ENCODE measurements at places on chromosomes 16 and 17.

DNA sequence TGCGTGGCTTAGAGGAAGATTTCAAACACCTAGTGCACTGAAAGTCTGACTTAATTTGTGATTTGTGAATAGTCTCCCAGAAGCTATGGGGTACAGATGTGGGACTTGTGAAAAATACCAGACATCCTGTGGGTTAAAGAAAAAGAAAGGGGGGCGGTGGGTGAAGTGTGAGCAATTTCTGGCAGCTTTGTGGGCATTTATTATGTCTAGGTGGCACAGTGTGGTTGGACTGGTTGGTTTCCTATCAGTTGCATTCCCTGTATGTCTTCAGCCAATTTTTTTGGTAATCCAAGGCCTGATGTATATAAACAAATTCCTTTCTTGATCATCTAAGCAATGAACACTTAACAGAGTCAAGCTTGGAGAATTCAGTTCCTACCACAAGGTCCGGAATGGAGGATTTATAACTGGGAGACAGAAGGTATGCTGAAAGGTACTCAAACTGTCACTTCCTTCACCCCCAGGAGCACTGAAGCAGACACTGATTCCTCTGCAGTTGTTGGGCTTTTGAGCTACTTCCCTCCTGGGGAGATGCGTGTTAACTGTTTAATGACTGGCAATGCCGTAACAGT lies 211.6 kb downstream of the WWOX start:
- DNase-seq: no peak

GRCh38 chr16:88455610-88456355 lies 2.7 kb downstream of the ZFPM1 start:
- DNase-seq: no peak

- DNase-seq: no peak
Observed at GRCh38 chr16:23107117-23107516, 42.1 kb downstream of the USP31 start.

DNA sequence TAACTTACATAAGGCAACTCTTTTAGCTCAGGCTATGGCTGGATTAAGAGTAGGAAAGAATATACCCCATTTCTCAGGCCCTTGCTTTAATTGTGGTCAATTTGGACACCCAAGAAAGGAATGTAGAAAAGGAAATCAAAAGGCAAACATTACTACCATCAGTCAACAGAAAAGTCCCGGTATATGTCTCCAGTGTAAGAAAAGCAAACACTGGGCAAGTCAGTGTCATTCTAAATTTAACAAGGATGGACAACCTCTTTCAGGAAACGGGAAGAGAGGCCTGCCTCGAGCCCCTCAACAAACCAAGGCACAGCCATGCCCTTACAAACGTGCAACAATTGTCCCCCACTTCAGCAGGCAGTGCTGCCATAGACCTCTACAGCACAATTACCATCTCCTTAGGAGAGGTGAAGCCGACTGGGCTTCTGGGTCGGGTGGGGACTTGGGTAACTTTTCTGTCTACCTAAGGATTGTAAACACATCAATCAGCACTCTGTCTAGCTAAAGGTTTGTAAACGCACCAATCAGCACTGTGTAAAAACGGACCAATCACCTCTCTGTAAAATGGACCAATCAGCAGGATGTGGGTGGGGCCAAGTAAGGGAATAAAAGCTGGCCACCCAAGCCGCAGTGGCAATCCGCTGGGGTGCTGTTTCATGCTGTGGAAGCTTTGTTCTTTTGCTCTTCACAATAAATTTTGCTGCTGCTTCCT lies 12.4 kb downstream of the MRPL58 start:
- no peak for DNase-seq

GRCh38 chr16:59295474-59295873 lies 561.4 kb upstream of the GOT2 start:
- DNase-seq: no peak

DNA sequence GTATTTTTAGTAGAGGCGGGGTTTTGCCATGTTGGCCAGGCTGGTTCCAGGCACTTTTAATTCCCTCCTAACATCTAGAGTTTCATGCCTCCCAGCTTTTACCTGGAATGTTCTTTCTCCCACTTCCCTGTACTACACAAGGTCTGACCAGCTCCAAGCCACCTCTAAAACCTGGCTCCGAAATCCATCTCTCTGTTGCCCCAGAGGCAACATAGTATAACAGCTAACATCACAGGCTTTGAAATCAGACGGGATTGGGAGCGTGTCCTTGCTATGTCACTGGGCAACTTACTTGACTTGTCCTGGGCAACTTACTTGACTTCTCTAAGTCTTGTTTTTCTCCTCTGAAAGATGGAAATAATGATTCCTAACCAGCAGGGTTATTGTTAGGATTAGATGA lies 15.1 kb downstream of the UNC45B start:
- no peak for DNase-seq

- no peak for DNase-seq
Observed at GRCh38 chr17:35934760-35935159, 4.2 kb upstream of the RDM1 start.

DNA sequence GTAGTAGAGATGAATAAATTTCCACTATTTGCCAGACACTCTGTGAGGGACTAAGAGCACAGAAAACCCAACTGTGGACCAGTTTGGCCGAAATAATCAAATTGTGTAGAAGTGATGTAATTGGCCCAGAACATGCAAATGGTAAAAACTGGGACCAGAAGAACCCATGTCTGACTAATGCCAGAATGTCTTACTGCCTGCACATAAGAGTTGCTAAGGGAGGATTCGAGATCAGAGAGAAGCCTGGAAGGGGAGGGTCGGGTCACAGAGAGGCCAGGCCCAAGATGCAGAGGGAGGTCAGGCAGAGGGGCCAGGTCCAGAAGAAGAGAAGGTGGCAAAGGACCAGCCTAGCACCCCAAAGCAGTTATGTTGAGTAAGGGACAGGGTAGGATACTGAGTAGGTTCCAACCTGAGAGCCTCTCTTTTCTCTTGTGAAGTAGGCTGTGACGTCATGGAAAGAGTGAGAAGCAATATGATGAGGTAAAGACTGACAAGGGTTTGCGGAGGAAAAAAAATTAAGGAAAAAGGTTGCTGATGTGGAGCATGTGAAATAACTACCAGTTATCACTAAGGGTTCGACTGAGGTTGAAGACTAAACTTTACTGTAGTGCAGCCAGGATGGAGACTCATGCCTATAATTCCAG lies 53.2 kb downstream of the SKAP1 start:
- DNase-seq: no peak

DNA sequence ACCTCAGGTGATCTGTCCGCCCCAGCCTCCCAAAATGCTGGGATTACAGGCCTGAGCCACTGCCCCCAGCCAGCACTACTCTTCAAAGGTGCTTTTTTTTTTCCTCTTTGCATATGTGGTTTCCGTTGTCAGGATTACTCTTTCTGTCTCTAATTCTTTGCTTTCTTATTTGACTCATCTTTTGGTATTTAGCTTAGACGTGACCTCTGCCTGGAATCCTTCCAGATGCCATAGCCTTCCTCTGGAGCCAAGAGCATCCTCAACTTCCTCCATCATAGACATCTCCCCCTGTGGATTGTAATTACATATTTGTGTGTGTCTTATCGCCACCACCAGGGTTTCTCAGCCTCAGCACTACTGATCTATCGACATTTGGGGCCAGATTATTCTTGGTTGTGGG lies 84.4 kb upstream of the XYLT1 start:
- no peak for DNase-seq

DNA sequence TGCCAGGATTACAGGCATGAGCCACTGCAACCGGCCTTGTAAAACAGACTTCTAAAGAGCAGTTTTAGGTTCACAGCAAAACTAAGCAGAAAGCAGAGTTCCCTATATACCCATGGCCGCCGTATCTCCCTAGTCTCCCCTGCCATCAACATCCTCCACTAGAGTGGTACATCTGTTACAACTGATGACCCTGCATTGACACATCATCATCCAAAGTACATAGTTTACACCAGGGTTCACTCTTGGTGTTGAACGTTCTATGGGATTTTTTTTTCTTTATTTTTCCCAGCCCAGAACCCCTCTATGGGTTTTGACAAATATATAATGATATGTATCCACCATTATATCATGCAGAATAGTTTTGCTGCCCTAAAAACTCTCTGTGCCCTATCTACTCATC lies 155.2 kb downstream of the RAB11FIP4 start:
- DNase-seq: no peak

- no peak for DNase-seq
Observed at GRCh38 chr17:38425031-38425430, 3.2 kb upstream of the ARHGAP23 start.

GRCh38 chr17:7858522-7858810 lies 663 bp downstream of the CYB5D1 start:
- no peak for DNase-seq

- no peak for DNase-seq
Observed at GRCh38 chr17:71760062-71760720, 360.6 kb upstream of the SOX9 start.

DNA sequence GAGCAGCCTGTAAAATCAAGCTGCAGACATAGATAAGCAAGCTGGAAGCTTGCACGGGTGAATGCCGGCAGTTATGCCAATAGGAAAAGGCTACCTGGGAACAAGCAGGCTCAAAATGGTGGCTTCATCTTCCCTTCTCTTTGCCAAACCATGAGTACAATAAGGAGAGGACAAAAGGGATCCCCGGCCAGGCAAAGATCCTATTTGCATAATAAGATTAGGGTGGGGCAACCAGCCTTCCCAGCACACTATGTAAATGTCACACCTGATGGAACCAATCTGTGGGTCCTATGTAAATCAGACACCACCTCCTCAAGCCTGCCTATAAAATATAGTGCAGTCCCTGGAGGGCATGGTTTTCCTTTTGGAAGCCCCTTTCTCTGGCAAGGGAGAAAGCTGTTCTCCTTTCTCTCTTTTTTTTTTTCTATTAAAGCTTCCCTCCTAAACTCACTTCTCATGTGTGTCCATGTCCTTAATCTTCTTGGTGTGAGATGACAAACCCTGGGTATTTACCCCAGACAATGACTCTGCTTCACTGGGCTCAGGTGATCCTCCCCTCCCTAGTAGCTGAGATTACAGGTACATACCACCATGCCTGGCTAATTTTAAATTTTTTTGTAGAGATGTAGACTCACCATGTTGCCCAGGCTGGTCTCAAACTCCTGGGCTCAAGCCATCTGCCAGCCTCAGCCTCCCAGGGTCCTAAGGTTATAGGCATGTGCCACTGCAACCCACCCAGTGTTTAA lies 44.2 kb downstream of the PSMD12 start:
- DNase-seq: peak; percentile 94

DNA sequence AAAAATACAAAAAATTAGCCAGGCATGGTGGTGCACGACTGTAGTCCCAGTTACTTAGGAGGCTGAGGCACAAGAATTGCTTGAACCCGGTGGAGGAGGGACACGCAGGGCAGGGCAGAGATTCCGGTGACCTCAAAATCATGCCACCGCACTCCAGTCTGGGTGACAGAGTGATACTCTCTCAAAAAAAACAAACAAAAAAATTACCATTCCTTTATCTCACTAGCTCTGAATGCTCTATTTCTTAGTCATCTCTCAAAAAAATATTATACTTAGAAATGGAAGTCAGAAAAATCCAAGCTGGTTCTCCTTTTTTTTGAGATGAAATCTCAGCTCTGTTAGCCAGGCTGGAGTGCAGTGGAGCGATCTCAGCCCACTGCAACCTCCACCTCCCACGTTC lies 40.8 kb downstream of the SPOP start:
- no peak for DNase-seq

DNA sequence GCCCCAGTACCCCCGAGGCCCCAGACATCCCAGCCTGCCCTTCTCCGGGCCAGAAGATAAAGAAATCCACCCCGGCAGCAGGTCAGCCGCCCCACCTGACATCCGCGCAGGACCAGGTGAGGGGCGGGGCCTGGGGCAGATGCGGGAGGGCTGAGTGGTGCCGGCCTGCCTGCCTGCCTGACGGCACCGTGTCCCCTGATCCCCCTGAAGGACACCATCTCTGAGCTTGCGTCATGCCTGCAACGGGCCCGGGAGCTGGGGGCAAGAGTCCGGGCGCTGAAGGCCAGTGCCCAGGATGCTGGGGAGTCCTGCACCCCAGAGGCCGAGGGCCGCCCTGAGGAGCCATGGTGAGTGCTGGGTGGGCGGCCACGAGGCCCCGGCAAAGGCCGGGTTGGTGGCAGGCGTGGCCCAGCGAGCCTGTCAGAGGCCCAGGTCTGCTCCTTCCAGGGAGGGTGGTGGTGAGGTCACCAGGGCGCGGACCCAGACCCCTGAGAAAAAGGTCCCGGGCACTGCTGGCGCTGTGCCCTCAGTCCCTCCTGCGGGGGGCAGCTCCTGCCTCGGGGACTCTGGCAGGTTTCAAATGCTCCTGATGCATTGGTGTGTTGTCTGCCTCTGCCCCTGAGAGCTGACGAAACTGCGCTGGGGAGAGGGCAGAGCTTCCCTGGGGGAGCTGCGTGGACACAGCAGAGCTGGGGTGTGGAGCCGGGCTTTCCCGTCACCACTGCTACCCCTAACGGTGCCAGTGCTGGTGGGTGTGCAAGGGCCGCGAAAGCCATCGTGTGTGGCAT lies 1.2 kb downstream of the CDT1 start:
- peak; percentile 26 for DNase-seq

DNA sequence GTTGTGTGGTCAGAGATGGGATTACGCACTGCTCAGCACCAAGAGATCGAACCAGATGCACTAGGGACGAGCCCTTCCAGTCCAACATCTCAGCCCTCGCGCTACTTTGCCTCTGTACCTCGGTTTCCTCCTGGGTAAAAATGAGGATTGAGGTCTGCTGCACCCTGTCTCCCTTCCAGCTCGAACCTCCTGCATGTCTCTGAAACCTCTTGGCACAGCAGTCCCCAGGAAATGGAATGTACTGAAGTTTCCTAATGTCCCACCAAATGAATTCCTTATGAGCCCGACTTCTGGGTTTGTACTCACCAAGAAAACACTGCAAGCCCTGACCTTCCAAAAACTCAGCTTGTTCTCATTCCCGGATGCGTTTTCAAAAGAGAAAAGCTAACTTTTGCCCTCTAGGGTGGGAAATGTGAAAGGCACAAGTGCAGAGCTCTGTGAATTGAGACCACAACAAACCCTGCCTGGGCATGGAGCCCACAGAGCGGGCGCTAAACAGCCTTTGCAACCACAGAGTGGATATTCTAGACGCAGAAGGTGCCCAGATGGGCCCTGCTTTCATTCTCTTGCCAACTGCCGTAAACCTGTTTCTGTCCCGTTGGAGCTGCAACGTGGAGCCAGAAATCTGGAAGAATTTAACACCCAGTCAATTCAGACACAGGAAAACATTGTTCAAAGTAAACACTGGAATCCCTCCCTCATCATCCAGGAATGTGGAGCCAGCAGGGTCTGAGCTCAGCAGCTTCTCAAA lies 10.3 kb downstream of the CDRT4 start:
- no peak for DNase-seq

- no peak for DNase-seq
Observed at GRCh38 chr16:88459366-88460073, 6.4 kb downstream of the ZFPM1 start.

- no peak for DNase-seq
Observed at GRCh38 chr17:45346216-45347015, 29.6 kb upstream of the MAP3K14 start.

Measured in NCI-H526 treated with DMSO at 0.1 percent for 48 hours (cell line).